T-helper 17 cell (primary cell): ENCODE measurements at places on chromosomes 6 and 20. TPM values are rescaled to one million over a fixed set of nuclear protein-coding genes. Genes with fewer than 3 reads are reported as not detected.
A peak's percentile ranks its signal among the peaks of the same experiment; 100 is the strongest.

- H3K27me3 ChIP-seq, result peaks cover 39% of the 10 kb centered on the region
- H3K4me1 ChIP-seq, result no peaks in the 10 kb centered on the region
- H3K4me3 ChIP-seq, result no peak overlapping the region
- peaks cover 2% of the 10 kb centered on the region for H3K36me3 ChIP-seq
- DNase-seq, result no peak
- no peak overlapping the region for H3K27ac ChIP-seq
These were observed 25.0 kb downstream of the TGM6 start for GRCh38 chr20:2405693-2406065.

DNA sequence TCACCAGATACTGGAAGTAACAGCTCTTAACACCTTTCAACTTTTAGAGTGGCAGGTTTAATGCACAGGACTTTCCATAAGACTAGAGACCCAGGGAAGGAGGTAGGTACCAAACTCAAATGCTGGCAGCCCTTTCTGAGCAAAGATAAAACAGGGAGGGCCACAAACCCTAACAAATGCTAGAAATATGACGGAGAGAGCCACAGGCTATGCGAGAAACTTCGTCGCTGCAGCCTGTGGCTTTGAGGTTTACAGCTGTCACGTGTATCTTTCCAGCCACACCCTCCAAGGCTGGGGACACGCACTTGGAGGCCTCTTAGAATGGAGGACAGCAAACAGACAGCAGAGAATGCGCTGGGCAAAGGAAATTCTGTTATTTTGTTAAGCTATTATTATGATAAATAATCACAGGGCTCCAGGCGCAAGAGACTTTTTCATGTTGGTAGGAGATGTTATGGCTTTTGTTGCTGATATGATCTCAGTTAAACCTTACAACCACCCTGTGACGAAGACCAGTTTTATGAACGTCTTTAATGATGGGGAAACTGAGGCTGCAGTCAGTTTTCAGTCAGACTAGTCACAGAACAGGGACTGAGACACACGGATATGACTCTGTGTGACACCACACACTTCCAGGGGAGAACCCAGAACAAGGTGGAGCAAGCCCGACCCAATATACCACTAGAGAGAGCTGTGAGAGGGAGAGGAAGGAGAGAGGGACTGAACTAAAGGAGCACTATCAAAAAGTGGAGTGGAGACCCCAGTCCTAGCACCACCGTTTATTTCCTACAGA lies 2.0 kb downstream of the TRAM2 start:
- DNase-seq, result peak; percentile 38
- peak overlapping the region; percentile 95 for H3K4me3 ChIP-seq
- peak overlapping the region; percentile 91 for H3K27ac ChIP-seq
- H3K36me3 ChIP-seq, result peaks cover 3% of the 10 kb centered on the region

DNA sequence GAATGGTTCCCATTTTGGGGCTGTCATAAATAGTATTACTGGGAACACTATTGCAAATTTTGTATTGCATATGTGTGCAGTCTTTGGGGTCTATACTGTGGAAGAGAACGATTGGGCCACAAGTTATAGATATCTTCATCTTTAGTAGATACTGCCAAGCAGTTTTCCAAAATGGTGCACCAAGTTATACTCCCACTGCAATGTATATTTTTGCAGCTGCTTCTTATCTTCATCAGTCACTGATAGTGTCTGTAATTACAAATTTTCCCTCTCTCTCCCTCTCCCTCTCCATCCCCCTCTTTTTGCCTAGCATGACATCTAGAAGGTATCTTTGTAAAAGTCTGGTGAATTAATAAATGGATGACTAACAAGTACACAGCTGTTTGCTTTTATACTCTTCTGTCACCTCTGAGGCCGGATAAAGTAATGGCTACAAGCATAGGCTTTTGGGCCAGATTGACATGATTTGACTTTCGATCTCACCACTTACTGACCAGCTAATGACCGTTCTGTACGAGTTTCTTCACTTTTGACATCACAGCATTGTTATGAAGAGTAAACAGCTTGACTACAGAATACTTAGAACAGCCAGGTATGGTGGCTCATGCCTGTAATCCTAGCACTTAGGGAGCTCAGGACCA lies 113.3 kb upstream of the SLC2A12 start:
- no peaks in the 10 kb centered on the region for H3K27me3 ChIP-seq
- H3K4me1 ChIP-seq, result peaks cover 4% of the 10 kb centered on the region
- H3K27ac ChIP-seq, result no peak overlapping the region
- DNase-seq, result no peak

GRCh38 chr6:6700407-6701270 lies 112.1 kb downstream of the LY86 start:
- no peak for DNase-seq
- no peaks in the 10 kb centered on the region for H3K36me3 ChIP-seq
- peaks cover 35% of the 10 kb centered on the region for H3K27me3 ChIP-seq
- H3K4me1 ChIP-seq, result peaks cover 2% of the 10 kb centered on the region
- H3K27ac ChIP-seq, result no peak overlapping the region

DNA sequence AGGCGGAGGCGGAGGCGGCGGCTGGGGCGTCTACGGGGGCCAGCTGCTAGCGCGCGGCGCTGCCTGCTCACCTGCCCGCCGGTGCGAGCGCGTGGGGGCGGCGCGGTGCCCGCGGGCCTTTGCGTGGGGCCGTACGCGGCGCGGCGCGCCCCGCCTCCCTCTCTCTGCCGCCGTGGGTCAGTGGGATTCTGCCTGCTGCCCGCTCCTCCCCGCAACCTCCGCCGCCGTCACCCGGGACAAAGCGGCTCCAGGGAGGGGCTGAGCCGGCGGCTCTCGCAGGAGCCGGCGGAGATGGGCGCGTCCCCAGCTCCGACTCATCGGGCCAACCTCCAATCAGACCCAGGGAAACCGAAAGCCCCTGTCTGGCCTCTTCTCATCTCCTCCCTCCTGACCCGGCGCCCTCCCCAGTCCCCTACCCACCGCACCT lies at the start of gene RCAN2:
Gene RCAN2 (minus strand): TSS at position 249 of the 427 bp plus-strand sequence.
- H3K27me3 ChIP-seq, result peaks cover 81% of the 10 kb centered on the region
- H3K36me3 ChIP-seq, result peaks cover 5% of the 10 kb centered on the region

Gene TBX18
- total RNA-seq, result not detected

Gene FAM209B
- 1.5 TPM for total RNA-seq

GRCh38 chr6:35259948-35260590 lies 534 bp downstream of the ZNF76 start:
- no peaks in the 10 kb centered on the region for H3K36me3 ChIP-seq
- no peaks in the 10 kb centered on the region for H3K27me3 ChIP-seq
- peak; percentile 84 for DNase-seq
- peak overlapping the region; percentile 98 for H3K27ac ChIP-seq
- H3K4me1 ChIP-seq, result peaks cover 48% of the 10 kb centered on the region
- H3K4me3 ChIP-seq, result peak overlapping the region; percentile 96

Gene NOL7
- total RNA-seq, result 44.3 TPM

Gene HTR1E
- not detected for total RNA-seq

DNA sequence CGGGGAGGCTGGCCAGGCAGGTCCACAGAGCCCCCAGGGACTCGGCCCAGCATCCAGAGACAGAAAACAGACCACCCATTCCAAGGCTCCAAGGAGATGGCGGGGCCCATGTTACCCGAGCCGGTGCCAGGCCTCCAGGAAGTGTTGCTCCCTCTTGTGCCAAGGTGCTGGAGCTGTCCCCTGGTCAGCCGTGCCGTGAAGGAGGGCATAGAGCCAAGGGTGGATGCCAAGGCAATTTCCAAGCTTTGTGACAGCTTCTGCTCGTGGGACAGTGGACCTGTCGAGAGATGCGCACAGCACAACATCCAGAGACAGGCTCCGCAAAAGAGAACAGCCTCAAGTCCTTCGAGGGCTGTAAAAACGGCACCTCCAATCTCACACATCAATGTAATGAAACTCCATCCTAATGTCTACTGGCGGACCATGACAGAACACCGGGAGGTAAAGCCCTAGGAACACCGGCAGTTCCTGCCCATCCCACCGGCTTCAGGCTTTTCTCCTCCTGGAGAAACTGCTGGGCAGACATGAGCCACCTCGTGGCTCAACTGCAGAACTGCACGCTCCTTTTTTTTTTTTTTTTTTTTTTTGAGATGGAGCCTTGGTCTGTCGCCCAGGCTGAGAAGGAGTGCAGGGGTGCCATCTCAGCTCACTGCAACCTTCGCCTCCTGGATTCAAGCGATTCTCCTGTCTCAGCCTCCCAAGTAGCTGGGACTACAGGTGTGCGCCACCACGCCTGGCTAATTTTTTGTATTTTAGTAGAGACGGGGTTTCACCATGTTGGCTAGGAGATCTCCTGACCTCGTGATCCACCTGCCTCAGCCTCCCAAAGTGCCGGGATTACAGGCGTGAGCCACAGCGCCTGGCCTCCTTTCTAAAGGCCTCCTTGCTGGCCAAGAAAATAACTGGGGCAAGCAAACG lies 30.9 kb upstream of the AVP start:
- H3K4me1 ChIP-seq, result peaks cover 10% of the 10 kb centered on the region
- H3K36me3 ChIP-seq, result peaks cover 13% of the 10 kb centered on the region
- H3K4me3 ChIP-seq, result no peak overlapping the region
- H3K27me3 ChIP-seq, result no peaks in the 10 kb centered on the region
- no peak overlapping the region for H3K27ac ChIP-seq

DNA sequence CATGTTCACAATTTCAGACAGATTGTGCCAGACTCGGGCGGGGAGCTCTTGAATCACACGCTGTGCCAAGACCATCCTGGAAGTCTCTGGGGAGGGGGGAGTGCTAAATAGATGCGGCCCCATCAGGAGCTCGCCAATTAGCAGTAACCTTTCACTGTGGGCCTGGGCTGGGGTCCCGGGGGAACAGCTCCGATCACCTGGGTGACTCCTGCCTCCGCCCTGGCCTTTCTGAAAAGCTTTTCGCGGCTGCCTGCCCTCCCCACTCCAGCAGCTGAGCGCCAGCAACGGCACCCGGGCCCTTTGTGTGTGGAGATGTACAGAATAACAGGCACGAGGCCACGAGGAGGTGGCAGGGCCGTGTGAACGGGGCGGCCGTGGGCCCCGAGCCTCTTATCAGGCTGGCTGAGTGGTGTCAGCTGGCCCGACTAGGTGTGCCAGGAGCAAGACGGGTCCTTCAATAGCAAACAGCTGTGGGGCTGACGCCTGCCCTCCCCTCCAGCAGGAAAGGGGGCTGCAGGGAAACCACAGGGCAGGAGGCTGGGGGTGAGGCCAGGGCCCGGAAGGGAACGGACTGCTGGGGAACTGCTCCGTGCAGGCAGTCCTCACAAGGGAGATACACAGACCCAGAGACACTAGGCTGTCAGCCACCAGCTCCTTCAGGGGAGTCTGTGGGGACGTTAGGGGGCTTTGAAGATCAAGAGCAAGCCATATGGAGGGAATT lies 56.8 kb downstream of the NOL4L start:
- DNase-seq, result no peak
- H3K4me1 ChIP-seq, result peaks cover 61% of the 10 kb centered on the region
- peak overlapping the region; percentile 88 for H3K27ac ChIP-seq
- H3K36me3 ChIP-seq, result peaks cover 8% of the 10 kb centered on the region

DNA sequence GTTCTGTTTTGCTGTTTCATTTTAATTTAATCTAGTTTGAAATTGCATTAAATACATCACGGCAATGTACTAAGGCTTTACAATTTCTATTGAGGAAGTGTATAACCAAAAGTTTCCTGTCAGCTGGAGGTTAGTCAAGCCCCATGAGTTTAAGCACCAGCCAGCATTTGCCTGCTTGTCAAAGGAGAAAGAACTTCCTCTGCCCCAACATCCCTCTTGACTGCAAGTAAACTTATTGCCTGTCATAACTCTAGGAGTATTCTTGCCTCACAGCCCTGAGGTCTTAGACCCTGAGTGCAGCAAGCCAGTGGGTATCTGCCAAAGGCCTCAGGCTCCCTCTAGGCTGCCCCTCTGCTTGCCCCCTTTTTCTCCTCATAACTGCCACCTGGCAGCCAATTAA lies 106.7 kb upstream of the INSM1 start:
- H3K36me3 ChIP-seq, result no peaks in the 10 kb centered on the region
- H3K27ac ChIP-seq, result no peak overlapping the region
- no peak overlapping the region for H3K4me3 ChIP-seq

Gene MAS1
- not detected for total RNA-seq

Gene RFX6
- not detected for total RNA-seq

DNA sequence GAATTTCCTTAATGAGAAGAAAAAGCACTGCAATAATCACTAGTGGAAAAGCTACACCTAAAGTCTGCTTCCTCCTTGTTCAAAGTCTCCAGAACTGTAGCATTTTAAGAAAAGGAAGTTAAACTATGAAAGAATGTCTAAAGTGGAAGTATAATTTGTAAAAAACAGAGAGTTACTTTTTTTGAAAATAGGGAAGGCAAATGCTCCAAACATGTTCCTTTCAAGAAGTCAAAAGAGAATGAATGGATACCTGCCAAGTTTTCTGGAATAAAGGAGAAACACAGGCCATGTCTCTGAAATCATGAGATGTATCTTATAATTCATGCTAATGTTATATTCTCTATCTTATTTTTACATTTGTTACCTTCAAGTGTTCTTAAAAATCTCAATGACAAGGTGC lies 60.7 kb upstream of the ADGRG6 start:
- no peak for DNase-seq
- H3K36me3 ChIP-seq, result no peaks in the 10 kb centered on the region
- H3K4me1 ChIP-seq, result no peaks in the 10 kb centered on the region
- H3K27me3 ChIP-seq, result peaks cover 7% of the 10 kb centered on the region
- no peak overlapping the region for H3K4me3 ChIP-seq
